Temporal lobe (tissue), 4 donors: ENCODE measurements at places on chromosomes 3 and 15. TPM values are rescaled to one million over a fixed set of nuclear protein-coding genes. Genes with fewer than 3 reads are reported as not detected.

The CLEC3B gene
- 19.2 TPM for total RNA-seq

The WDR73 gene
- total RNA-seq = 23.1 TPM

The BTLA gene
- 0.25 TPM for total RNA-seq

The SAMMSON gene
- total RNA-seq = not detected

The MUSTN1 gene
- total RNA-seq = 0.74 TPM

The BHLHE40 gene
- 5.9 TPM for total RNA-seq

The CDV3 gene
- 89.2 TPM for total RNA-seq

The FAH gene
- 1.5 TPM for total RNA-seq

The TLR9 gene
- not detected for total RNA-seq

The PPP1R14D gene
- total RNA-seq = not detected

The CEP19 gene
- total RNA-seq = 6.9 TPM

The EPHA3 gene
- 105 TPM for total RNA-seq

The PLSCR4 gene
- 6.4 TPM for total RNA-seq

The PLA2G4D gene
- not detected for total RNA-seq

The USF3 gene
- 20.4 TPM for total RNA-seq

The CSPG5 gene
- 111 TPM for total RNA-seq

The EFCC1 gene
- total RNA-seq = 0.25 TPM

The PRKAR2A gene
- 23.1 TPM for total RNA-seq

The SCG5 gene
- total RNA-seq = 101 TPM

The NANOGP8 gene
- 0.25 TPM for total RNA-seq

The SPINT1 gene
- 1.5 TPM for total RNA-seq

The PLD1 gene
- 3.9 TPM for total RNA-seq

The CD200 gene
- total RNA-seq = 46.2 TPM

The IQCF5 gene
- total RNA-seq = not detected

The TF gene
- total RNA-seq = 2.7 TPM

The NEK11 gene
- 18.4 TPM for total RNA-seq

The CLDN18 gene
- under 0.01 TPM for total RNA-seq

The ZMYND10 gene
- 5.9 TPM for total RNA-seq

The ISG20 gene
- not detected for total RNA-seq

The INKA1 gene
- total RNA-seq = 6.4 TPM

The FOXL2NB gene
- 0.25 TPM for total RNA-seq

The GALNT15 gene
- total RNA-seq = 2.2 TPM

The GNB4 gene
- total RNA-seq = 106 TPM

The KCNH8 gene
- total RNA-seq = 6.6 TPM

The IGDCC3 gene
- total RNA-seq = 9.8 TPM

The EPB42 gene
- 1.2 TPM for total RNA-seq

The CYP11A1 gene
- total RNA-seq = not detected

The TEX55 gene
- total RNA-seq = not detected

The ZNF619 gene
- 4.2 TPM for total RNA-seq

The CHST2 gene
- total RNA-seq = 23.4 TPM

The GABRR3 gene
- total RNA-seq = under 0.01 TPM

The MRPS11 gene
- total RNA-seq = 15.5 TPM

The MASP1 gene
- 42.0 TPM for total RNA-seq

The TTLL13 gene
- under 0.01 TPM for total RNA-seq

The ARNT2 gene
- 72.8 TPM for total RNA-seq

The GRIP2 gene
- 7.4 TPM for total RNA-seq

The KCNMB2 gene
- total RNA-seq = 9.8 TPM

The TJP1 gene
- total RNA-seq = 60.0 TPM
